Right lung (tissue), 10 donors: ENCODE measurements at places on chromosomes 7 and 10. TPM values are rescaled to one million over a fixed set of nuclear protein-coding genes. Genes with fewer than 3 reads are reported as not detected.
A peak's percentile ranks its signal among the peaks of the same experiment; 100 is the strongest.

Gene WEE2
- 0.37 TPM for polyA plus RNA-seq

- no peak for DNase-seq
Observed at GRCh38 chr7:29811586-29811985, 5.3 kb downstream of the WIPF3 start.

DNA sequence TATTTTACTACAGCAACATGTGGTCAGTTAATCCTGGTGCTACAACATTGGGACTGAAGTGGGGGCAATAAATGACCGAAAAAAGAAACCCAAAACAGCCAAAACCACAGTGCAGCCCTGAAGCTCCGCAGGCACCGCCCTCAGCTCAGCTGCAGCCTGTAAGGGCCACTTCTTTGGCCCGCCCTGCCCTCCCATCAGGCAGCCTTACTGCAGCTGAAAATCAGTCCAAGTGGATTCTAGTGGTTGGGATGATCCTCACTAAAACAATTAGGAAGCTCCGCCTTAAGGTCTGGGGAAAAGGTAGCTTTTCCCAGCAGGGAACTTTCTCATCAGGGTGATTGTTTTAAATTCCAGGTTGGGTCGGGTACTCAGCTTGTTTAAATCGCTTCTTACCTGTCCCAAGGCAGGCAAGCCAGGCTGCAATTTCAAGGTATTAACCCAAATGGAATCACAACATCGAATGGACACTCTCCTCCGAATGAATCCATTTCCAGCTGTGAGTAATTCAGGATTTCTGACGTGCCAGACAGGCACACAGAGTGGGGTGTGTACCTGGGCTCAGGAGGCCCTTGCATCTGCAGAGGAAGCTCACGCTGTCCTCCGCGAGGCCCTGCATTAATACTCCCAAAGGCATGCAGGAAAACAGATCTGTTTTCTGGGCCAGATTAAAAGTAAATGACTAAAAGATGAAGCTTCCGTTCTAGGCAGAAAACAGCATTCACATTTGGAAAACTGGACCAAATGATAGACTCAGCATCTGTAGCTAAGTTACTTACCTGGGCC is 104.3 kb downstream of the CREB5 start:
- no peak for DNase-seq

Gene CTAGE8
- polyA plus RNA-seq, result 9.6 TPM

- no peak for DNase-seq
Observed at GRCh38 chr10:2759233-2759632, 308.1 kb upstream of the PFKP start.

DNA sequence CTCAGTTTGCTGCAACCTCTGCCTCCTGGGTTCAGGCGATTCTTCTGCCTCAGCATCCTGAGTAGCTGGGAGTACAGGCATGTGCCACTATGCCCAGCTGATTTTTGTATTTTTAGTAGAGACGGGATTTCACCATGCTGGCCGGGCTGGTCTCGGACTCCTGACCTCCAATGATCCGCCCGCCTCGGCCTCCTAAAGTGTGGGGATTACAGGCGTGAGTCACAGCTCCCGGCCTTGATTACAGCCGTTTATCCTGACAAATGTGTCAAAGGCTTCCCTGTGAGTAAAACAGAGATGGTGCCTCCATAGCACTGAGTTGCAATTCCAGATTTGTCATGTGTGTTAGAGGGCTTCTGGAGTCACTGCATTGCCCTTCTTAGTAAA is 273.7 kb downstream of the CCDC3 start:
- no peak for DNase-seq

Gene ARL3
- polyA plus RNA-seq, result 20.5 TPM

- DNase-seq, result peak; percentile 68
Observed at GRCh38 chr7:28956608-28957063, 1.5 kb downstream of the TRIL start.
